Pulmonary artery endothelial cell (primary cell): ENCODE measurements at places on chromosomes 6 and 20.

- DNase-seq, result no peak
These were observed 13.0 kb upstream of the MRPS10 start for GRCh38 chr6:42230345-42231321.

GRCh38 chr20:41034239-41034638 is 5.6 kb downstream of the TOP1 start:
- DNase-seq, result no peak

DNA sequence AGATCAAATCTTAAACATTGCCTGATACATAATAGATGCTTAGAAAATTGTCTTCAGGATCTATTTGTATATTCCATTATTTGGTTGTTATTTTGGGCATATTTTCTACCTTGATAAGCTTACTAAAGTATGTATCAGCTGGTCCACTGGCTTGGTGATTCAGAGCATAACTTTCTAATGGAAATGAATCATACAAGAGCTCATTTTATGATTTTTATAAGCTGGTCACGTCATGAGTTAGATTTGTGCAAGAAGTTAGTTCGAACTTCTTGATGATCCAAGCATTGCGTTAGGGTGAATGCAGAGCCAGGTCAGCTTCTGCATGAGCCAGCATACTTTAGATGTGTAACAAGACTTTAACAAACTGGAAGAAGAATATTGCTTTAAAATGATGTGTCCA is 144.5 kb upstream of the FLRT3 start:
- no peak for DNase-seq

DNA sequence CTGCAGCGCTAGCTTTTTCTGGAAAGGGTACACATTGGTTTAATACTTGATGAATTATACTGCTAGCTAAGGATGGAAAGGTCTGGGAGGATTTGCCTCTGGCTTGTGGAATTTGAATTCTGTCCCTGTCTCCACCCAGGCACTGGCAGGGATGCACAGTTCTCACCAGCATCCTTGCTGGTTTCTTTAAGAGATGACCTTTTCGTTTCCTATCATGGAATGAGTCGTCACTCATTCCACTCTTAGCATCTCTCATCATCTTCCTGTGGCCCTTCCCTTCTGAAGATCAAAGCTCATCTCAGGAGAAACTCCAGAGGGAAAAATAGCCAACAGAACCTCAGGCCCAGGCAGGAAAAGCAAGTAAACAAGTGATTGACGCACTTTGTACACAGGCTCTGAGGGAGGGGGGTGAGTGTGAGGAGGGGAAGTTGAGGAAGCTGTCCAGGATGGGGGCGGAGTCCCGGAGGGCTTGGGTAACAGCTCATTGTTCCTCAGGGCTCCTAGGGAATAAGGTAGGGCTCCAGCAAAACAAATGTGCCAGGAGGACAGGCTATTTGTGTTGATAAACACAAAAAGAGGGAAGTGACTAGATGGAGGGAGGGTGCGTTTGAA is 25.7 kb upstream of the SAYSD1 start:
- DNase-seq, result no peak

- DNase-seq, result no peak
These were observed 83.9 kb downstream of the ZDHHC14 start for GRCh38 chr6:157464653-157465535.

GRCh38 chr6:42179261-42179944 is 6.2 kb downstream of the GUCA1A start:
- DNase-seq, result no peak

DNA sequence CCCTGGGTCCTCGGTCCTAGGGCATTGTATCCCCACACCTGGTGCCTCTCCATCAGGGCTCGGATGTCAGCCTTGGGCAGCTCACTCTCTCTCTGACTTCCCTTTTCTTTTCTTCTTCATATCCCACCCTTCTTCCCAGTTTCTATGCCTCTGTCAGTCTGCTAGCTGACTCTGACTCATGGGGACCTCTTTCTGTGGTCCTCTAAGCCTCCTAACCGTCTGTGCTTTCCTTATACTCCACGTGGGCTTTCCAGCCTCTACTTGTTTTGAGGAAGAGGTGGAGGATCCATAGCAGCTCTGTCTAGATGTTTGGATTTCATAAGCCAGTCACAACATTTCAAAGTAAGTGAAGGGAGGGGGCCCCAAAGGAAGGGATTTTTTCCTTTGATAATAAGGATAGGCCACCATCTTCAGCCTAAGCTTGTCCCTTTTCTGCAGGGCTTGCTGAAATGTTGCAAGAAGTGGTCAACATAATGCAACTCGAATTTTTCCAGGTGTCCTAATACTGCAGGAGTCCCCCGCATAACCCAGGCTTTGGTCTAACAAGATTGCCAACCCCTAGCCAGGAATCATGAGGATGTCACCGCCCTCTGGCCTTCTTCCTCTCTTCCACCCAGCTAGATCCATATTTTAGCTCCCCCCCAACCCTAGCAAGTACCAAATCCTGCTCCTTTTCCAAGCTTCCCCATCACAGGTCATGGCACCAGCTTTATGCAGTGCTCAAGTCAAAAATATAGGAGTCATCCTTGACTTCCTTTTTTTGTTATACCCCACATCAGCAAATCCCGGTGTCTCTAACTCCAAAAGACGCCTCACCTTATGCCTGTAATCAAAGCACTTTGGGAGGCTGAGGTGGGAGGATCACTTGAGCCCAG is 8.7 kb upstream of the PLTP start:
- no peak for DNase-seq

DNA sequence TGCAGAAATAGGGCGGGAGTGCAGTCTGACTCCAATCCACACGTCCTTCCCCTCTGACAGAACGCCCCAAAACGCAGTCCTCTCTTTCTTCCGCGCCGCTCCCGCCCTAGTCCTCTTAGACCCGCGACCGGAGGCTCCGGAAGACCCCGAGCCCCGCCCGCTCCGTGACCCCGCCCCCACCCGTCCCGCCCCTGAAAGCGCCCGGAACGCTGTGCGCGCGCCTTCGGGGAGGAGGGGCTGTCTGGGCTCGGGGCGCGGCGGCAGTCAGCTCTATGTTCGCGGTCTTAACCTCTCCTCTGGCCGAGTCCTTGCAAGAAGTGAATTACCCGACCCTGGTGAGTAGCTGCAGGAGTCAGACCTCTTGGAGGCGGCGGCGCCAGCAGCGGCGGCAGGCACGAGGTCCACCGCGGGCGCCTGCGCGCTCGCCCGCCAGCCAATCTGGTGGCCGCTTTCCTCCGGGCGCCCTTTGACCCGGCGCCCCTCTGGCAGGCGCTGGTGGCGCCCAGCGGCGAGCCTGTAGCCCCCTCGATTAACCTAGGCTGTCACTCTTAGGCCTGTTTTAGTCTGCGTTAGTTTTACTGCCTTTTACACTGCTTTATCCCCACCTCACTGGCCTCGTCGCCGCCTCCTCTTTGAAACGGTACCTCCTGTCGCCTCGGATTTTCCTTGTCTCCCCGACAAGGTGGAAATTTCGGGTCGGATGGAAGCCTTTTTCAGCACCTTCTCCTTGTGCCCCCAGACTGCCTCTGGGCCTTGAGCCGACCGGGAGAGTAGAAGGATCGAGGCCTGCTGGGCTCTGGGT is at the start of gene MANEA:
MANEA (plus strand) TSS at position 232 of the 802 bp plus-strand sequence. CDS start 8,905 bp downstream, outside the sequence.
- peak; percentile 57 for DNase-seq

DNA sequence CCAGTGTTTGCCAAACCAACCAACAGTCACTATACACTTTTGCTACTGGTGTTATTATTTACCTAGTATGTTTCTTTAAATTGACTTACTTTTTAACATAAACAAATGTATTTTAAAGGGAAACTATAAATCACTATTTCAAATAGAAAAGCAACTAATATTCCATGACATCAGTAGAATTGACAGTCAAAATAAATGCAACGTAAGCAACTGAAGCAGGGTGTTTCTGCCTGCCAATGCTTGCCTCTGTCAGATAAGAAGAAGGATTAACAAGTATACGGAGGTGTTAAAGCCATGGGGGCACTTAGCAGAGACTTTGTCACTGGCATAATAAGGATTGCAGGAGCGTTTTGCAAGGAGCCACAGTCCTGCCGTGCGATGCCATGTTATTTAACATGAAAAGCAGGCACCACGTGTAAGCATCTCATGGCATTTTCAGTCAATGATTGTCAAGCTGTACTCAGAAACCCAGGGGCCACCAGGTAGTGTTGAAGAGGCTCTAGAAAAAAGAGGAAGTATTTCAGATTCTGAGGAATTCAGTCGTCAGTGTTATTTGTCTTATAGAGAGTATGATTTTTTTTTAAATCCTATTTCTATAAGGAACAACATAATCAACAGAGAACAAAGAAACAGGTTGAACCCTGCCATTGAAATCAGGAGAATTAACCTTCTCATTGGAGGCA is 131.7 kb downstream of the BFSP1 start:
- DNase-seq, result no peak

DNA sequence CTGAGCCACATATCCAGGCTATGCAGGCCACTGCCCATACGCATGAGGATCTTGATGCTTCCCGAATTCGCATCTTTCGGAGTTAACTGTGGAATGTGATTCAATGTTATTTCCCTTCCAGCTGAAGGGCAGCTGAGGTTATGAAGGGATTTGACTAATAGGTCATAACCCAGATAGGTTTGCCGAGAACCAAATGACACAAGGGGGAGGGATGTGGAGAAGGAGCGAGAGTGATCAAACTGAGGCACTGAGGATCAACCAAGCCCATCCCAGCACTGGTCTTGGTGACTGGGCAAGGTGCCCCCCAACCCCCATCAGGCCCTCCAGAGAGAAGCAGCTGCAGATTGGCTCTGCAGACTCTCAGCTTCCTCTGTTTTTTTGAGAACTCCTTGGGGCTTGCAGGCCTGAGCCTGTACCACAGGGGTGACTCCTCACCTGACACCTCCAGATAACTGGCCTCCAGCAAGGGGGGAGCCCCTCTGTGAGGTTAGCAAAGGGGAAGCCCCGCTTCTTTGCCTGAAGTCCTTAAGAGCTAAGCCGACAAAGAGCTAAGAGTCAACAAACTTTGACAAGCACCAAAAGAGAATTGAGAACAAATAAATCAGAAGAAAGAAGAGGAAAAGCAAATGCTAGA is 185.9 kb downstream of the PDE7B start:
- peak; percentile 52 for DNase-seq

DNA sequence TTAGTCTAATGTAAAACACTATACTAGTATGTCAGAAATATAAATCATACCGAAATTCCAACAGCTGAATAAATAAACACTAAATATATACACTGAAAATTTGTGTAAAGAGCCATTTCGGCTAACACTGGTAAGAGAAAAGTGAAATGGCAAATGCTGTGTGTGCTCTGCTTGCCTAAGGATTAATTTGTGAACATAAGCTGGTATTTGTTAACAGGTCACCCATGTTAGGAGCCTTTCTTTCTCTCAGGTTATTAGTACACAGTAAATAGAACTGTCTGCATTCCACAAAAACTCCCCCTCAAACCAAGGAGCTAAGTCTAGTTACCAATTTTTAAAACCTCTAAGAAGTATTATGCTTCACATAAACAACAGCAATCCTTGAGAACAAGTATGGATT is 27.0 kb downstream of the ELOVL5 start:
- no peak for DNase-seq

DNA sequence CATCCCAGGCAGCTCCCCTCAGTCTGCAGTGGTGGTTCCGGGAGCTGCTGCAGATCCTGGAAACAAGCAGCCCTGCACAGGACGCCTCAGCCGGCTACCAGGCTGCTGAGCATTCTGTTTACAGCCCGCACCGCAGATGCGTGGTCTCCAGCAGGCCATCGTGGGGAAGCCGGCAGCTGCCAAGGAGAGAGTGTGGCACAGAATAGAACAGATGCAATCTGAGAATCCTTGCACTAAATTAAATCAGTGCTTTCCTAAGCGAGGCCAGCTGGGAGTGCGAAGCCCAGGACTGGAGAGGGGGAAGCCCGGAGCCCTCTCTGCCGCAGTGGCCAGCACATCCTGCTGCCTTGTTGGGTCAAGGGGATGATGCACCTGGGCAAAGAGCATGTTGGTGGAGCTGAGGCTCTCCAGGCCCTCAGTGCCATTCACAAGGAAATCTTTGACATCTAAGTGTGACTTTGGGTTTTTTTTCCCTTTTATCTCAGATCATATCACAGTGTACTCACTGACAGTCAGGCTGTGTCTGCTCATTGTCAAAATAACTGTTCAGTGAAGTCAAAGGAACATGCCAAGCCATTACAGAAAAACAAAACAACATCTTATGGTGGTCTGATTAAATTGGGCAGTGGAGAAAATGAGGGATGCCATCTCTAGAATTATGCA is 118.1 kb downstream of the SYNDIG1 start:
- DNase-seq, result no peak

- DNase-seq, result no peak
These were observed 38.8 kb upstream of the SPACA1 start for GRCh38 chr6:88008831-88009231.

DNA sequence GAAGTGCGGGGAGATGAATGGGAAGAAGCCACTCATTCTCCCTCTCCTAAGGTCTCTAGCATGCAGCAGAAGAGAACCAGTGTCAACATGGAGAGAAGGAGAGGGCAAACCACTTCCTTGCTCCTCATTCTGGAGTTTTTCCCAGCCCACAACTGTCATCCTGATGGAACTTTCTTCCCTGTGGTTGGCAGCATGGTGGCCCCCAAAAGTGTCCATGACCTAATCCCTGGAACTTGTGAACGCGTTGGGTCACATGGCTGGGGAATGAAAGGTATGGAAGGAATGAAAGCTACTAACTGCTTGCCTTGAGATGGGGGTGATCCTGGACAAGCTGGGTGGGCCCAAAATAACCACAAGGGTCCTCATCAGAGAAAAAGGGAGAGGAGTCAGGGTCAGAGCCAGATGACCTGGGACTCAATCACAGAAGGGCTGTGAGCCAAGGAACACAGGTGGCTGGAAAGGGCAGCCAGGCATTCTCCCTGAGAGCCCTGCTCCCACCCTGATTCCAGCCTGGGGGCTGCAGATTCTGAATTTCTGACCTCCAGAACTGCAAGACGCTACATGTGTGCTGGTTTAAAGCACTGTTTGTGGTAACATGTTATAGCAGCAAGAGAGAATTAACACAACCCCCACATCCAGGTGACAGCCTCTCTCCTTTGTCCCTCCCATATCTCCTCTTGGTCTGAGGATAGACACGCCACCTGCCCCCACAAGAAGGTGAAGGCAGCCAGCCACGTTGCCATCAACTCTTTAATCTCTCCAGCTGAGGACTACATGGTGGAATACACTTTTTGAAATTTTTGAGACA is 63.2 kb downstream of the PYGB start:
- DNase-seq, result no peak

GRCh38 chr20:12591949-12592470 is 416.8 kb upstream of the SPTLC3 start:
- DNase-seq, result no peak

DNA sequence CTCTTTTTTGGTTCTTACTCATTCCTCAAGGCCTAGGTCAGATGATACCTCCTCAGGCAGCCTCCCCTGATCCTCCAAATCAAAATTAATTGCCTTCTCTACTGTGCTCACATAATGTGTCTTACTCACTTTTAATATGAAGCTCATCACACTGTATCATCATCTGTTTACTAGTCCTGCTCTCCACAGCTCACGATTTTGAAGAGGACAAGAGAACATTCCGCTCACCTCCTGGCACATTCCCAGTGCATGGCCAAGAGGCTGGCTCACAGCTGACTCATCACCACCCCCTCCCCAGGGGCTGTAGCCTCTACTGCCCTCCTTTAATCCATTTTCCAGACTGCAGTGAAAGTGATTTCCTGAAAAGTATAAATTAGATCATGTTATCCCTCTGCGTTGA is 133.1 kb downstream of the ALDH8A1 start:
- no peak for DNase-seq
